DMS79 treated with DMSO at 0.1 percent for 48 hours (cell line): ENCODE measurements at places on chromosomes 2 and 18.

- DNase-seq: no peak
These were observed 279.7 kb downstream of the MBD2 start for GRCh38 chr18:53944721-53945120.

DNA sequence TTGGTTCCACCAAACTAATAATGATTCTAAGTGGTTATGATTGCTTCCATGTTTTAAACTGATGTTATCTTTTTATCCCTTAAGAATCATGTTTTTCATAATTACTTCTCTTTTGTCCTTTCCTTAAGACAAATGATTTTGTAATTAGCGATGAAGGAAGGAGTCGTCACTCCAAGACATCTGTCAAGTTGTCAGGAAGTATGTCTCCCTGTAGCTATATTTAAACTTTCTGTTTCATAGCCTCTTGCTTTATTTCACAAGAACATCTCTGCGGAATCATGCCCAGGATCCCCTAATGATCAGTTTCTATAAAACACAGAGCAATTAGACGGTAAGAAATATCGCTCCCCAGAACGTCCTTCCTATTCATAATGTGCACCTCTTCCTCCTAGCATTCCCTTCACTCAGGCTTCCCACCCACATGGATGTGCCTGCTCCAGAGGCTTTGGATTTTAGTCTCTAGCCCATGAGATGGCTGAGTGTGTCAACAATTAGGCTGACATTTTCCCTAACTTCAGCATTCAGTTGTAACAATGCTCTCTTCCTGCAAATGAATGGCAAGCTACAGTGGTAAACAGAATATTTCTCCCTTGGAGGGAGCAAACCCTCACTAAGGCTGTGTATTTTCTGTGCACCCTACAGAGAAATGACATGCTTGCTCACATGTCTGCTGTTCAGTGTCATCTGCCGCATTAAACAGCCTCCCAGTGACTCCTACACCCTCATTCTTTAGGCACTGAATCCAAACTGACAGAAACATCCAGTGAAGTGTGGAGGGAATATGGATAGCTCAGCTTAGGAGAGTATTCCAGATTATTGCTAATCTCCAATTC, 879.6 kb upstream of the CELF4 start:
- no peak for DNase-seq

DNA sequence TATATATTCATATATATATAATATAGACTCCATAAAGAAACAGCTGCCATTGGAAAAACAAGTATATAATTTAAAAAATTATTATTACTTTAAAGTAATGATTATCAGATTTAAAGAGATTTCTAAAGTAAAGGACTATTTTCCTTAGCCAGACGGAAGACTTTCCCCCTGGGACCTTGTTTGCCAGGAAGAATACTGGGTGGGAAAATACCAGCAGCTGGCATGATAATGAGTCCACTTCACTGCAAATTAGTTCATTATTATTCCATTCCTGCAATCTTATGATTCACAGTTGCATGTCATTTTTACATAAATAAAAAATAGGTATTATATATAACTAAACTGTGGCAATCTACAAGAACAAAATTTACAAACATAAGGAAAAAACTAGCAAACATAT, 339.8 kb upstream of the CDH7 start:
- no peak for DNase-seq

DNA sequence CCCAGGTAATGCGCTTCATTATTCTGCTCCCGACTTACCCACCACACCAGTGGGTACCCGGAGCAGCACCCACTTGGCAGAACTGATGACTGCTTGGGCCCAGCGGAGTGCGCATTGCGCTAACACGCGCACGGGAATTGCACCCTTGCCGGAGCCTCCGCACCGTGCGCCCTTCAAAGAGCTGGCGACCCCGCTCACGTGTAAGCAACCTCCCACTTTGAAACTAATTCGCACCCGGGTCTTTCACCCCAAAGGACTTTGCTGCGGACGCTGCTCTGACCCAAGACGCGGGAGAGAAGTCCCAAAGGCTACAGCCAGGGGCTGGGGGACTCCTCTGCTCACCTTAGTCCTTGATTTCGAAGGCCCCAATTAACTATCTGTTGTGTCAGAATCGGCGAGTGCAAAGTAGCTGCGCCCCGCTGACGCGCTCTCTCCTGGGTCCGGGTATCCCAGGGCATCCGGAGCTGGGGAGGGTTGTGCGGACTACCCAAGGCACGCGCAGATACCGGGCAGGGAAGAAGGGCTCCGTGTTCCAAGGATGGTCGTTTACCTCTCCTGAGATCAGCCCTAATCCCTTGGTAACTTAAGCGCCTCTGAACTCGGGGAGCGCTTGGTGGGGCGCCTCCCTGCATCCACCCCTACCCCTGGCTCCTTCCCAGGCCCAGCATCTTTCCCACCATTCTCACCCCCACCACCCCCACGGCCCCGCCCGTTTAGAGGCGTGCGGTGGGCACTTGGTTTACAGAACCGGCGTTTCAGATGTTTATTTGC, 13.1 kb upstream of the SATB2 start:
- DNase-seq: no peak

GRCh38 chr2:111117598-111118480, 2.9 kb upstream of the BCL2L11 start:
- DNase-seq: peak; percentile 32

GRCh38 chr2:112728378-112729175, 7.8 kb downstream of the NT5DC4 start:
- peak; percentile 51 for DNase-seq

DNA sequence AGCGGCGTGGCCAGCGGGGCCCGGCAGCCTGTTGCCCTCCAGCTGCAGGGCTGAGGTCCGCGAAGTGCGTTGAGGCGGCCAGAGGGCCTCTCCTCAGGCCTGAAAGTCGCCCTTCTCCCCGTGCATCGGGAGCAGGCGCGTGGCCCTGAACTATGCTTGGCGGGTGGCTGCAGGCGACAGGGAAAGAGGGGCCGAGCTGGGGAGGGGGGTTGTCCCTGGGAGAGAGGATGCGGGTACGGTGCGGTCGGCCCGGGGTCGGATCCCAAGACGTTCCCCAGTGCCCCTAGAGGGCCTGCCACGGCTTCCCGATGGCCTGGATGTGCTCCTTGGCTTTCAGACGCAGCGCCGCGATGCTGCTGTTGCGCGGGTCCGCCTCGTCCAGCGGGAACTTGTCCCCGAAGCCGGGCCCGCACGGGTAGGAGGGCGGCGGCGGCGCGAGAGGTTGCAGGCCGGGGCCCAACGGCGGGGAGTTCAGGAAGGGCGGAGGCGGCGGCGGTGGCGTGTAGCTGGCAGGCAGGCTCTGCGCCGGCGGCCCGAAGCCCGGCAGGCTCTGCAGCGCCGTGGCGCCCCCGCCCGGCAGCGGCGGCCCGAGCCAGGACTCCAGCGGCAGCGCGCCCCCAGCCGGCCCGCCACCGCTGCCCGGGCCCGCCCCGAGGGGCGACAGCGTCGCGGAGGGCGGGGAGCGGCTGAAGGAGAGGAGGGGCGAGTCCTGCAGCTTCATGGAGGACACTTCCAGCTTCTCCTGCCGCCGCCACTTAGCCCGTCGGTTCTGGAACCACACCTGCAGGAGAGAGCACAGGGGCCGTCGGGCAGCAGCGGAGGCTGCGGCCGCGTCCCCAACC, 4.3 kb downstream of the RAX start:
- DNase-seq: peak; percentile 58

DNA sequence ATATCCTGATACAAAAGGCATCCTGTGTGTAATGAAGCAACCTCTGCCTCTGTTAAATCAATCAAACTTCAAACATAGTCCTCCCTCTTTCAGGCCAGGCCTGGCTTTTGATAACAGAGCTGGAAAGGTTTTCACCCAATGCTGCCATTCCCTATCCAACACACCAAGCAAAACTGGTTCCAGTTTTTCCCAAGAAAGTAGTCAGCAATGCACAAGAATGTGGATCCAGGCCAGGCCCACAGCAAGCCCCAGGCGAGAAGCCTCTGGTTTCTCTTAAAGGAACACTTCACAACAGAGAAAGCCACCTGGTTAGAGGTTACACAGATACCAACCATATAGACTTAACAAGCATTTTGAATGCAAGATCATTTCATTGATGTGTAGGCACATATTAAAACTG, 49.2 kb upstream of the CCDC150 start:
- DNase-seq: peak; percentile 37

DNA sequence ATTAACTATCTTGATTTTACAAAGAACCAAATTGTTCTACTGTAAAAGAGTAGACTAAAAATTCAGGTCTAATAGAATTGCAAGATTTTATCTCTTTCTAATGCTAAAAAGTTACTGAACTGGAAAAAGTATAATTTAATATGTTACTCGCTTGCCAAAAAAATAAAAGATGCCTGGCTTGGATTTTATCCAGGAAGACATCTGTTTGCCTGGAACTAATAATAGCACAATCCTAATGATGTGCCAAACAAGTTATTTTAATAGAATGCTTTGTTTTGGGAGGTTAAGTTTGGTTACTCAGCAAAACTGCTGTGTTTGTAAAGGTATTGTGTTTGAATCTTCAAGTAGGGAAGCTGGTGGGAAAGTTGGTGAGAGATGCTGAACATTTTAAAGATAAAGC, 19.4 kb upstream of the ZSWIM2 start:
- DNase-seq: no peak

GRCh38 chr2:234137400-234138014, 87.0 kb downstream of the SPP2 start:
- no peak for DNase-seq

GRCh38 chr2:42925742-42926433, 133.5 kb upstream of the HAAO start:
- peak; percentile 59 for DNase-seq

DNA sequence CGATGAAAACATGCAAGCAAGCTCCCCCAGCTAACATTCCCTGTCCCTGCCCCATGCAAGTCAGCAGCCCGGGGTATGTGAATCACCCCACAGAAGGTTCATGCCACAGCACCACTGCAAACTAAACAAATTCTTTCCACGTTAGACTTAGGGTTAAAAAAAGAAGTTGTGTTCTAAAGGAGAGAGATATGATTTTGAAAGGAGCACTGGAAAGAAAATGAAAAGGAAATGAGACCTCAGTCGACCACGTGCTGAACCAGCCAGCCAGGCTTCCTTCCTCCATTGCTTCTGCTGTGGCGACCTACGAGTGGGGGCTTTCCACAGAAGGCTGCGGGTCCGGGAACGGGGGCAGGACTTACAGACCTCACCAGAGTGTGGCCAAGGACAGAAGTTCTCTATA, 52.0 kb downstream of the ARL4C start:
- DNase-seq: no peak

GRCh38 chr2:119491776-119492525, 32.3 kb downstream of the SCTR start:
- no peak for DNase-seq

DNA sequence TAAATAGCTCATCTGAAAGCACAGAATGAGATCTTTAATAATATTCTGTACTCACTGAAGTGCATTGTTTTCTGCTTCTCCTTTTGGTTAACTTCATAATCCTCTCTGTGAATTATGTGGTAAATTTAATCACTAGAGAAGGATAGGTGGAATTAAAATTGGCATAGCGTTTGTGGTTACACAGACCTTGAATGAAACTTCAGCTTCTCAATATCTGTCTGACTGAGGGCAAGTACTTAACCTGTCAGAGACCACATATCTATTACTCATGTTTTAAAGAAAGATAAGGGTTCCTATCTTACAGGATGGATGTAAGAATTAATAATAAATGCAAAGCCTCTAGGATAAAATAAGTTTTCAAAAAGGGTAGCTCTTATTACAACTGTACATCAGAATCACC, 861.8 kb downstream of the TRIB2 start:
- no peak for DNase-seq

DNA sequence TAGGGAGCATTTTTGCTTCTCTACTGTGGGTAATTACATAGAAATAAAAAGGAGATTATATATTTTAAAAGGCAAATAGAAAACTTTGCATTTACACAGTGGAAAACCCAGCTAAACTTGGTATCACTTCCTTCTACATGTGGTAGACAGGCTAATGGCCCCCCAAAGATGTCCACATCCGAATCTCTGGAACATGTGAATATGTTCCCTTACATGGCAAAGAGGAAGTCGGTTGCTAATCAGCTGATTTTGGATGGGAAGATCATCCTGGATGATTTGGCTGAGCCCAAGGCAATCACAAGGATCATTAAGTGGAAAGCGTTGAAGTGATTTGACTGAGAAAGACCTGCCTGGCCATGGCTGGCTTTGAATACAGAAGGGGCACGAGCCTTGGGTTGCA, 26.2 kb downstream of the CREG2 start:
- no peak for DNase-seq

GRCh38 chr2:11377928-11378545, 33.6 kb upstream of the ROCK2 start:
- DNase-seq: no peak

- no peak for DNase-seq
These were observed 31.0 kb downstream of the GKN2 start for GRCh38 chr2:68921646-68922045.

- no peak for DNase-seq
These were observed 21.7 kb upstream of the ZCCHC2 start for GRCh38 chr18:62500966-62501591.

GRCh38 chr2:19819097-19820065, 82.4 kb downstream of the TTC32 start:
- no peak for DNase-seq

- no peak for DNase-seq
These were observed 12.8 kb downstream of the MYCN start for GRCh38 chr2:15953147-15953630.

DNA sequence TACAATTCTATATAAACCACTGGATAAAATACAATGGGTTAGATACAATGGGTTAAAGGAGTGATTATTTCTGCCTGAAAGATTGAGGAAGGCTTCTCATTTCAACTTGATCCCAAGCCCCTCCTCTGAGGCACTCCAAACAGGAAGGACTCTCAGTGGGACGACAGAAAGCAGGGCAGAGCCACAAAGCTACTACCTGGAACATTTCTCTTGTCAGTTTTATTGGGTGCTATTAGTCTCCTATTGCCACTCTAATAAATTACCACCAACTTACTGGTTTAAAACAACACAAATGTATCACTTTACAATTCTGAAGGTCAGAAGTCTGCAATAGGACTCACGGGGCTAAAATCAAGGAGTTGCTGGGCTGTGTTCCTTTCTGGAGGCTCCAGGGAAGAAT, 146.7 kb downstream of the MREG start:
- no peak for DNase-seq

- no peak for DNase-seq
These were observed 83.8 kb upstream of the CCDC150 start for GRCh38 chr2:196555726-196556125.

DNA sequence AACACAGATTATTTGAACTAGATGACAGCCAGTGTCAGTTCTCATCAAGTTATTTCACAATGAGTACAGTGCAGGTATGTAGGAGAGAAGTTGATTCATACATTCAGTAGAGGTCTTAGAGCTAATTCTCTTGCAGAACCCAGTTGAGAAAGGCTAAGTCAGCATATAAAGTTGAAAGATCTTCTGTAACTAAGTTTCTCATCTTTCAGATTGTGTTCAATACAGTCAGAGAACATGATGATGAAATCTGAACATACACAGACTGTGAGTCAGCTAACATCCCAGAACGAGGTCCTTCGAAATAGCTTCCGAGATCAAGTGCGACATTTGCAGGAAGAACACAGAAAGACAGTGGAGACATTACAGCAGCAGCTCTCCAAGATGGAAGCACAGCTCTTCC, 41.9 kb upstream of the LIMS1 start:
- DNase-seq: no peak
